ENCODE measurements at places on chromosomes 2 and 18.

GRCh38 chr2:196478588-196478987 lies 160.9 kb upstream of the CCDC150 start:
- DNase-seq = no peak

DNA sequence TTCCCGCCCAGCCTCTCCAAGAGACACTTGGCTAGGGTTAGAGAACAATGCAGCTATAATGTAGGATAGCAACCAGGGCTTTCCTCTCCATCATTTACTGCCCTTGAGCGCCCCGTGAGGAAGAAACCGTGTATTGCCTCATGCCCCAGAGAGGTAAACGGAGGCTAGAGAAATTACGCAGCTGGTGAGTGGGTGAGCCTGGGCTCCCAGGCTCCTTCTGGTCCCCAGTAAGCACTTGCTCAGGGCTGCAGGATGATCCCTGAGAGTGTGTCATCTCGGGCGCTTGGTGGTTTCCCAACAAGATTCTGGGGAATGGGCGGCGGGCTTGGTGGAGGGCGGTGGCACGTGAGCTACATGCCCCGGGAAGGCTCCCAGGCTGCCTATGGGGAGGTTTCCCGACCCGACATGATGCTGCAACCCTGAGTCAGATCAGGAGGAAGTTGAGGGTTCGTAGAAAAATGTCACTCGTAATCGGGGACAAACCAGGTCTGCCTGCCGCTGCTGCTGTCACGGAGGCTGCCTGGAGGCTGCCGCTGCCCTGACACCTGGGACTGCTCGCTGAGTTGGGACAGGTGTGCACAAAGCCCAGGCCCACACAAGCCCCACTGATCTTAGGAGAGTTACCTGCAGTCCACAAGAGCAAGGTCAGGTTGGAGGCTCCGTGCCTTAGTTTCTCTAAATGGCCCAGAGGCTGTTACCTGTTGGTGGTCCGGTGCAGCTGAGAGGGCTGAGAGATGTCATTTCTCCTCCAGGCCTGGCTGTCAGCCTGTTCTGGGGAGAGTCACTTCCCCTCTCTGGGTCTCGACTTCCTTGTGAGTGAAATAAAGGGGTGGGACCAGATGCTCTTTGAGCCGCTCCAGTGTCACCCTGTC lies at the start of gene GPR55:
Gene GPR55 (minus strand): TSS at position 773 of the 872 bp plus-strand sequence. CDS start 14,280 bp downstream, outside the sequence.
- DNase-seq = peak; percentile 61

GRCh38 chr2:208573569-208573968 lies 167.0 kb downstream of the PTH2R start:
- no peak for DNase-seq

- no peak for DNase-seq
These were observed 163.1 kb upstream of the PGAP1 start for GRCh38 chr2:197089655-197090054.

DNA sequence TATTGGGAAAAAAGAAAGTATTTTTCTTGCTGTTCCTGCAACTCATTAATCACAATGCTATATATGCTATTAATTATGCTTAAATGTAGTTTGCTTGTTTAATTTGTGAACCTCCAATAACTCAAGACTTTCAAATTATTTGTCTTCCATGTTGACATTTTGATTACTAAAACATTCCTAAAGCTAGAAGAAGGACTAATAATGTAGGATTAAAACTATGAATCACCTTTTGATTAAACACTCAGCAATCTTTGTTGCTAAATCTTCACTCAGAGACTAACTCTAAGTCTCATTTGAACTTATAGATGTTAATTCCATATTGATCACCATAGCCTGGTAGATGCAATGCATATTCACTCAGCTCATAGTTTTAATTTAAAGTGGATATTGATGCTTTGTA lies 524.6 kb upstream of the ZEB2 start:
- no peak for DNase-seq

- no peak for DNase-seq
These were observed 21.5 kb upstream of the TMEM87B start for GRCh38 chr2:112033600-112033999.

DNA sequence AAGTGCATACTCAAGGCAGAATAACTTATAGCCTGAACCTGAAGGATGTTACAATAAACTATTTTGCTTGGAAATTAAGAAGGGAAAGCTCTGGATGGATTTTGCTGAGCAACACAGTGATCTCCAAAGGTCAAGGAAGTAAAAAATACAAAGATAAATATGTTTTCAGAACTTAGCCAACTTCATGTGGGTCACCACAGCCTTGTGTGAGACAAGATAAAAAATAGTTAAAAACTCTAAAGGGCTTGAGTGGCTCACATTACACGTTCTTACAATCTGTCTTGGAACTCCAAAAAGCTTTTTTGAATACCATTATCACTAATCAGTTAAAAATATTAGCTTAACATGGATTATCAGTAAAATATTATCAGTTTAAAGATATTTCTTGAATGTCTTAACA lies 28.9 kb upstream of the MTX2 start:
- no peak for DNase-seq

- no peak for DNase-seq
These were observed 522.3 kb downstream of the SOX11 start for GRCh38 chr2:6214471-6214870.

- DNase-seq = no peak
These were observed 162.3 kb downstream of the RTN4 start for GRCh38 chr2:54887850-54888545.

- DNase-seq = no peak
These were observed 36.7 kb upstream of the CDC42EP3 start for GRCh38 chr2:37708146-37708545.

- no peak for DNase-seq
These were observed 3.3 kb upstream of the YWHAQ start for GRCh38 chr2:9634133-9634532.

DNA sequence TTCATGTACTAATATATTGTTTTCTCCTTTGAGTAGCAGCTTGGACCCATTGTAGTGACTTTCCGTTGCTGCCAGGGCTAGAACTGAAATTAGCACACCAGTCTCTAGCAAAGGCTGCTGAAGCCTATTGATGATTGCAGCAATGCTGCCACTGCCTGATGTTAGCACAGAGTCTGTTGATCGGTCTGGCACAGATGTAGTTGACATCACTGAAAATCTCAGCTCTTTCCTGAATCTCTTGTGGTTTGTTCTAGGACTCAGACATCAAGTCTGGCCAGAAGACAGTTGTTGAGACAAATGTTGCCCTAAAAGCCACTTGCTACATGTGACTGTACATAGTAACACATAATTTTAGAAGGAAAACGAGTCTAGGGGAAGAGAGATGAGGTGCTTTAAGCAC lies 47.2 kb downstream of the VAPA start:
- DNase-seq = no peak

- no peak for DNase-seq
These were observed 249.0 kb downstream of the DYSF start for GRCh38 chr2:71702071-71702970.

GRCh38 chr2:201072201-201072530 lies 365 bp downstream of the NDUFB3 start:
- no peak for DNase-seq

DNA sequence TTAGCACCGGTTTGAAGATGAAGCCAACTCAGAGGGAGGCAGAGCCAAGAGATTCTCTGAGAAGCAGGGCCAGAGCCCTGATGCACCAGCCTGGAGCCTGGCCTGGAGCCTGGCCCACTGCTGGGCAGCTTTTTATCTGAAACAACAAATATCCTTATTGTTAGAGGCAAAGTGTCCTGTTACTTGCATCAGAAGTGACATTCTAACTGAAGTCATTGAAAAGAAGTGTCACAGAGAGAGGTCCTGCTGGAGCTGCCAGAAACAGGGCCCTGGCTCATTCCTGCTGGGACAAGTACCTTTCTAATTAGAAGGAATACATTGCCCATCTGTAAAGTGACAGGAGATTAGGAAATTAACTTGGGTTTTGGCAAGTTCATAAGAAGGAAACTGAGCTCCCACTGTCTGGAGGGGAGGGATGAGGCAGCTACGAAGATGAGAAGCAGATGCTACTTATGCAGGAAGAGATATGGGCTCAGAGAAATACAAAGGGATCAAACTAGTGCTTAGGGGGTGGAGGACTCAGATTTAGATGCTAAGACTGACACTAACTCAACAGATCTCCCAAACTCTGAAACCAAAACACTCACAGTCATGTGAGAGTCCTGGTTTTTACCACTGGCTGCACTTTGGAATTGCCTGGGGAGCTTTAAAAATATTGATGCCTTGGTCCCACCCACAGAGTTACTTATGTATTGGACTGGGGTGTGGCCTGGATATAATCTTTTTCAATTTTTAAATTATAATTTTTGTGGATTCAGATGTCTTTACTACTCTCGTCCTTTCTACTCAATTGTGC lies 11.0 kb upstream of the HK2 start:
- no peak for DNase-seq

GRCh38 chr2:60742419-60742818 lies 13.6 kb upstream of the PAPOLG start:
- no peak for DNase-seq

GRCh38 chr2:9029721-9030120 lies 26.2 kb upstream of the MBOAT2 start:
- DNase-seq = no peak

DNA sequence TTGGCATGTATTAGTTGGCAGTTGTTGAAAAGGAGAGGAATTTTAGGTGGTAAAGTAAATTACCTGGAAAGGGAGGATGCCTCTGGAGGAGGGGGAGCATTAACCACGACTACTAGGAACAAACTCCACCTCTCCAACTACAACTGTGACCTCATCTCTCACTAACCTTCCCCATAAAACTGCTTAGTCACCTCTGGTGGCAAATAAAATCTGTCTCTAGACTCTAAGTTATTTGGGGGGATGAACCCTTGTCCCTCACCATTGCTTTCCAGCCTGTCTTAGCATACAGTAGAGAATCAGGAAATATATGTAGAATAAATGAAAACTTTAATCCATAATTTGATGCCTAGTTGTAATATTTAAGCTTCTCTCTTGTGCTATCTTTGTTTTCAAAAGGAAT lies 27.6 kb upstream of the MYO1B start:
- DNase-seq = no peak

DNA sequence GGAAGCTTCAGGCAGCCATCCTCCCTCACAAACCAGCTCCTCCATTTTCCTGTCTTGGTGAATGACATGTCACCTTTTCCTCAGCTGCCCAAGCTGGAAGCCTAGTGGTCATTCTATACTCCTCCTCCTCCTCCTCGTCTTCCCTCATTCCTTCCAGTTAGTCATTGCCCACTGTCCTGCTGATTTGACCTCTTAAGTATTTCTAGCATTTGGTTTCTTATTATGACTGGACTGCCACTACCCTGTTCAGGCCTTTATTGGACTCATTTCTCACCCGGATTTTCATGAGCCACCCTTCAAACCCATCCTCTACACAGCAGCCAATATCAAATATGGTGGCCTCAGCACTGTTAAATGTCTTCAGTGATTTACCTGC lies 21.9 kb upstream of the MGAT5 start:
- no peak for DNase-seq

DNA sequence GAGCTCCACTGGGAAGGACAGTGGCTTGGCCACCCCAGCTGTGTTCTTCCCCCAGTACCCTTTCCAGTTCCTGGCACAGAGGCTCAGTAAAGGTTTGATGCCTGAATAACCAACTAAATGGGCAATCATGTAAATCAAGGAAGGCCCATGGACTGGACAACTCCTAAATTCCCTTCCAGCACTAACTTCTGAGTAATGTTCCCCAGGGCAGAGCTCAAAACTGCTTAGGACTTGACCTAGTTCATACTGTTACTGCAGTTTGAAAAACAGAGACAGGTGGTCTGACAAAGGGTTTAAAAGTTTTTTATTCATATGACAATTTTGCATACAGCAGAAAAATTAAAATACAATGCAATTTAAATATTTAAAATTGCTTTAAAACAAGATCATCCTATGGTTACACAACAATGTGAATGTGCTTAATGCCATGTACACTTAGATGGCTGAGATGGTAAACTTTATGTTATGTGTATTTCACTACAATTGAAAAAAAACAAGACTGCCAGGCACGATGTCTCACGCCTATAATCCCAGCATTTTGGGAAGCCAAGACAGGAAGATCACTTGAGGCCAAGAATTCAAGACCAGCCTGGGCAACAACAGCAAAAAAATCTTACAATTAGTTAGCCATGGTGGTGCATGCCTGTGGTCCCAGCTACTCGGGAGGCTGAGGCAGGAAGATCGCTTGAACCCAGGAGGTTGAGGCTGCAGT lies 26.2 kb downstream of the PCBP1 start:
- no peak for DNase-seq
